ENCODE measurements at places on chromosomes 5 and 9.

DNA sequence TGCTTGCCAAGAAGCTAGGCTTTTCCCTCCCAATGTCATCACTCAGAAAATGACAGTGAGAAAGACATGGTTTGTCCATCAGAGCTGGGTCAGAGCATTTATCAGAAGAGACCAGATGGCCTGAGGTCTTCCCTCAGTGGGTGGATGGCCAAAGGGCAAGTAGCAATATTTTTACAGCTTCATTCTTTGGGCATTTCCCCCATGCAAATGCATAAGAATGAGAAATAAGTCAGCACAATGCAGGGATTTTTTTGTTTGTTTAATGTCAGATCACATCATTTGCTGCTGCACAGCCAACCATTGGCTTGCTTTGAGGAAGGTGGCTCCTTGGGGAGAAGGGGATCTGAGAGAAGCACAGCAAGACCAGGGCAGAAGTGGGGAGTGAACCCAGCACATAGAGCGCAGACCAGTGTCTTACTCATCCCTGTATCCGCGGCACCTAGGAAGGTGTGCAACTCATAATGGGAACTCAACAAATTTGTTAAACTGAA lies 209.6 kb downstream of the SEMA6A start:
- no peak for DNase-seq

DNA sequence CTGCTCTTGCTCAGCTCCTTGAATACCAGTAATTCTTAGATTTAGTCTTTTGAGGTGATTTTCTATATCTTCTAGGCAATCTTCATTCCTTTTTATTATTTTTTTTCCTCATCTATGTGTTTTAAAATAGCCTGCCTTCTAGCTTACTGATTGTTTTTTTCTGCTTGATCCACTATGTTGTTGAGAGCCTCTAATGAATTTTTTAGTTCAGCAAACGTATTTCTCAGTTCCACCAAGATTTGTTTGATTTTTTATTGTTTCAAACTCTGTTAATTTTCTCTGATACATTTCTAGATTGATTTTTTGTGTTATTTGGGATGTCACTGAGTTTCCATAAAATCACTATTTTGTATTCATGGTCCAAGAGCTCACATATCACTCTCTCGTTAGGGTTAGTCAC lies 9.5 kb downstream of the POLK start:
- no peak for DNase-seq

DNA sequence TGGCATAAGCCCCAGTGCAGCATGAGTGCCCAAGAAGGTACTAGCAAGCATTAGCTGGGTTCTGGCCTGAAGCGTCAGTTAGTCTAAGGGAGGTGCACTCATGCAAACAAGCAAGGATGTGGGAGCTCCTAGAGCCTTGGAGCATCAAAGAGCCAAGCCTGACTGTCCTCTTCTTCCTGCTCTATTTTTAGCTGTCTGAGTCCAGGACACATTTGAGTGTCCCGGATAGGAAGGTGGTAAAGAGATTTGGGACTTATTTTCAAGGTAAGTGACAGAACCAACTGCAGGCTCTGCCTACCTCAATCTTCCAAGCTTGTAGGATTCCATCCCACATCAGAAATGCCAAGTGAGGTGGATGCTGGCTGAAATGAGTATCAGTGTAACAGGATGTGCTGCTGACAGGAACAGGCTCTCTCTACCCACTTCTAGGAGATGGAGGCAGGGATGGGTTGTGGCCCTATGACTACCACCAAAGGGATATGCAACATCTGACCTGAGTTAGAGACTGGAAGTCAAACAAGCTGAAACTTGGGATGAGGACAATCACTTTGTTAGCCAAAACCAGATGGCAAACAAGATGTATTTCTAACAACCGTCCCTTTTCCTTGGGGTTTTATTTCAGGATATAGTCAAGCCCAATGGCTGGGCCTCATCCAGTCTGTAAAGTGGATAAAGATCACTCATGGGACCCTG lies 15.1 kb downstream of the MACROH2A1 start:
- no peak for DNase-seq

DNA sequence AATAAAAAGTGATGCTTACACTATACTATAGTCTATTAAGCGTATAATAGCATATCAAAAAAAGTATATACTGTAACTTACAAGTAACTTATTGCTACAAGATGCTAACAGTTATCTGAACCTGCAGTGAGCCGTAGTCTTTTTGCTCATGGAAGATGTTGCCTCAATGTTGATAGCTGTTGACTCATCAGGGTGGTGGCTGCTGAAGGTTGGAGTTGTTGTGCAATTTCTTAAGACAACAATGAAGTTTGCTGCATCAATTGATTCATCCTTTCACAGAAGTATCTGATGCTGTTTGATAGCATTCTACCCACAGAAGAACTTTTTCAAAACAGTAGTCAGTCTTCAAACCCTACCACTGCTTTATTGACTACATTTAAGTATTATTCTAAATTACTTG lies 7.8 kb upstream of the C9orf40 start:
- DNase-seq, result no peak

GRCh38 chr5:179313849-179314521 lies 31.3 kb downstream of the ADAMTS2 start:
- DNase-seq, result no peak
